Astrocyte of the cerebellum (primary cell): ENCODE measurements at places on chromosomes 1 and 21.

GRCh38 chr1:228961511-228961910 is 226.2 kb downstream of the RHOU start:
- no peak for DNase-seq

DNA sequence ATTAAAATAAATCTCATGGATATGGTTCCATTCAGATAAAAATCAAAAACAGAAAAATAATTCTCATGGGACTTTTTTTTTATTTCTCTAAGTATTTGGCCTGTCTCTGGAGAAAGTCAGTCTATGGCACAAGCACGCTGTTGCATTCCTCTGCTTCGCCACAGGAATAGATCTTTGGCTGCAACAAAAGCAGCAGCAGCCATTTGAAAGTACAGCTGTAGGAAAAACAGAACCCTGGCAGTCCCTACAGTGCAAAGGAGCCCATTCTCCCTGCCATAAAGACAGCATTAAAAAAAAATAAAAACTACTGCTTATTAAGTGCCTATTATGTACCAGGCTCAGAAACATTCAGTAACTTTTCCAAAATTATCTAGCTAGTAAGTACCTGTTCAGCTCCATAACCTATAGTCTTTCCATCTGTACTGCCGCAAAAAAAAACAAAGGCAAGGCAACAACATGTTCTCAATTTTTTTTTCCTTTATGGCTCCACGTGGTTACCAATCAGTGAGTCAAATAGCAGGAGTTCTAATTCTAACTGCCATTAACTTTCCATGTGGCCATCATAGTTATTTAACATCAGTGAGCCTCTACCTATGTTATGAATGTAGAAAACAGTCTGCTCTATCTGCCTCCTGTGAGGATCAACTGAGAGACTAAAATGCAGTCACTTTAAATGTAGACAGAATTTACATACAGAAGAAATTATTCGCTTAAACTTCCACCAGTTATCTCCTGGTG is 22.7 kb downstream of the SLC35D1 start:
- DNase-seq: no peak

DNA sequence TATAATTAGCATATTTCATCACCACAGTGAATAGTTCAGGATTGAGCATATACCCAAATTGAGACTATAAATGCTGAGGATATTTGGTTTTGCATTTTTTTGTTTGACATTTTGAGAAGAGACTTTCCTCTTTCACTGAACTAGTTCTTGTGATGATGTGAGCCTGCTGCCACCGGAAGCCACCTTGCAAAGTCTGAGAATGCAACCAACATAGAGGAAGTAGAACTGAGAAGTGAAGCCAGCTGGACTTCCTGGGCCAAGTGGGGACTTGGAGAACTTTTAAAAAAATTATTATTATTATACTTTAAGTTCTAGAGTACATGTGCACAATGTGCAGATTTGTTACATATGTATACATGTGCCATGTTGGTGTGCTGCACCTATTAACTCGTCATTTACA is 102.3 kb downstream of the RPE65 start:
- no peak for DNase-seq

- no peak for DNase-seq
These were observed 160.5 kb downstream of the ZBTB18 start for GRCh38 chr1:244211559-244211944.

- DNase-seq: peak; percentile 49
These were observed 17.6 kb downstream of the FCRL4 start for GRCh38 chr1:157580179-157580827.

DNA sequence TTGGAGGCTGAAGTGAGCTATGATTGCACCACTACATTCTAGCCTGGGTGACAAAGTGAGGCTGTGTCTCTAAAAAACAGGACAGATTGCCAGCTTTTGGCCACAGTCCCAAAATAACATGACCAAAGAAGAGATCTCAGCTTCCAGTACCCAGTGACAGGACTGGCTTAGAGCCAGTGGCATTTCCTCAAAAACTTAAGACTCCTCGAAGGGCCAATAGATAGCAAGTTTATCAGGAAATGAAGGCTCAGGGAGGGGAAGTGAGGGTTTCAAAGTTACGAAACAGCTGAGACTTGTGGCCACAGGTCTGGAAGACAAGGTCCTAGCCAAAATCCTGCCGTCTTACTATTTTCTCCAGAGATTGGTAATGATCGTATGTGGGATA is 6.3 kb upstream of the TMEM39B start:
- DNase-seq: no peak

DNA sequence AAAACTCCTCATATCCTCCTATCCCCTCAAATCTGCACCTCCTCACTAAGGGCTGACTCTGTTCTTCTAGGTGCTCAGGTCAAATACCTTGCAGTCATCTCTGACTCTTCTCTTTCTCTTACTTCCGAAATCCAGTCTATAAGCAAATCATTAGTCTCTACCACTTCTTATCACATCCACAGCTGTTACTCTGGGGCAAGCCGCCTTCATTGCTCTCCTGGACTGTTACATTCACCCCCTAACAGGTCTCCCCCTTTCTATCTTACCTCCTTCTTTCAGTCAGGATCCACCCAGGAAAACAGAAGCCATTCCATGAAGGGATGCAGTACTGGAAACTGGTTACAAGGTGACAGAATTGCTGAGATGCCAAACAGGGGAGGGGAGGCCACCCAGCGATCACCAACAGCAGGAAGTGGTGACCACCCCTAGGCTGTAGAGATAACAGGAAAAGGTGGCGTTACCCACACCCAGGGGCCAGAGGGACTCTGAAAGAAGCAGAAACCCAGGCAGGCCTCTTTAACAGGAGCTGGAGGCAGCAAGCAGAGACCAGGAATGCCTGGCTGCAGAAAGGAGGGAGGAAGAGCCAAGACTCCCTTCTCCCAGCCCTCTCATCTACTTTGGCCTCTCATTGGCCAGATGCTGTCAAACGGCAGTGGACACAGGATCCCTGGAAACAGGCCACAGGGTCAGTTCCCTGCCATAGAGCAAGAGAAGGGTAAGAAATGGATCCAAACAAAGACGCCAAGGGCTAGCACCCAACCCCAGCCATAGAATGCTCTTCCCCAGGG is 55.5 kb upstream of the FOXO6 start:
- DNase-seq: no peak

GRCh38 chr1:24393892-24394291 is 19.7 kb downstream of the STPG1 start:
- DNase-seq: no peak

GRCh38 chr1:17588048-17588871 is 48.8 kb downstream of the ARHGEF10L start:
- DNase-seq: peak; percentile 69

DNA sequence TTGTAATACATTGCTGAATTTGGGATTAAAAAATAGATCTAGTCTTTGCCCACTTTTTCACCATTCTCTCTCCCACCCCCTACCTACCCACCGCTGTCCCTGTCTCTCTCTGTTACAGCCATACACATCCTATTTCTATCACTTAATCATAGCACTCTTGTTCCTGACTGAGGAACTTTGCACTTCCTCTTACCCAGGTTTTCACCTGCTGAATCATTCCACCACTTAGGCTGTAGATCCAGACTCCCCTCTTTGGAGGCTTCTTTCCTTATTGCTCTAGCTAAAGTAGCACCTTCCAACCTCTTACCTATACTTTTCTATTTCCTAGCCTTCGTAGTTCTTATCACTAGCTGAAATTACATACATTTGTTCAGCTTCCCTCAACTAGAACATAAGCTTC is 59.6 kb downstream of the ATP6V1G3 start:
- DNase-seq: no peak

GRCh38 chr1:11204396-11205190 is 15.4 kb downstream of the ANGPTL7 start:
- DNase-seq: no peak

DNA sequence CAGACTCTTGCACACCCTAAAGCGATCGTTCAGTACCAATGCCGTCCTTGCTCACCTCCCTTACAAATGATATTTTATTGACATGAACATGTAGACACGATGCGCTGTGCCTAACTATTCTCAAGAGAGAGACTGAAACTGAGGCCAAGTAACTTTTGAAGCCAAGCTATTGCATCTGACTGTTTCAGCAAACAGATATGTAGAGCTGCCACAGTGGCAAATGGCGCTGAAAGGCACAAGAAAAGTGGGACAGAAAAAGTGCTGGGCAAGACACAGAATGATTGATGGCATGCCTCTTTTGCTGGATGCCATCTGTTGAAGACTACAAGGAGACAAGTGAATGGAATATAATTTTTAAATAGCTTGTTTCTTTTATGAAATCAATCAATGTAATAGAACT is 1157.2 kb upstream of the ADGRL4 start:
- DNase-seq: no peak

DNA sequence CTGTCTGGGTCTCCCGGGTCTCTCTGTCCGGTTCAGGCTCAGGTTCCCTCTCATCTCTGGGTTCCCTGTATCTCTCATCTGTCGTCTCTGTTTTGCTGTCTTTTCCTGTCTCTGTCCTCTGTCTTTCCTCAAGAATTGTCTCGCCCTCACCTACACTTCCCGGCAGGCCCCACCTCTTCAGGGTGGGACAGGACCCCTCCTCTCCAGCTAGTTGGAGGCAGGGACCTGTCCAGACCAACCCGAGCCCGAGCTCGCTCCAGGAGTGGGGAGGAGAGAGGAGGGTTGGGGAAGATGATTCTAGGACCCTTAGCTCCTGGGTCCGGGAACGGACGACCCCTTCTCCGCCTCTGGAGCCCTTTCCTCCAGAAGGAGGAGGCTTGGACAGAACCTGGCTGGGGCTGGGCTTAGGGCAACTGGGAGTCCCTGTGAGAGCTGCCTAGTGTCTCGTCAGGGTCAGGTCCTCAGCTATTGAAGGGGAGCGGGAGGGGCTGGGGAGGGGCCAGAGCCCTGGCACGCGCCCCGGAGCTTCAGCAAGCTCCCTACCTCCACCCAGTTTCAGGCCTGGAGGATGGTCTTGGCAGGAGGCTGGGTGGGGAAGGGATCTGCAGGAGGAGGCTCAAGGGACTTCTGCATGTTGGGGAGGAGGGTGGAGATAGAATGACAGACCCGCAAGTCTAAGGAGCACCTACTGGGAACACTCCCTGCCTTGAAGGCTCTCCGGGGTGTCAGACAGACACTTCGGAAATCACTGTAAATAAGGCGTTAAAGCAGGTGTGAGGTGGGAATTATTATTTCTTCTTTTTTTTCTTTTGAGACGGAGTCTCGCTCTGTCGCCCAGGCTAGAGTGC is 26.3 kb upstream of the EPB41 start:
- DNase-seq: no peak

- DNase-seq: no peak
These were observed 555.2 kb downstream of the OMA1 start for GRCh38 chr1:57991289-57991688.

DNA sequence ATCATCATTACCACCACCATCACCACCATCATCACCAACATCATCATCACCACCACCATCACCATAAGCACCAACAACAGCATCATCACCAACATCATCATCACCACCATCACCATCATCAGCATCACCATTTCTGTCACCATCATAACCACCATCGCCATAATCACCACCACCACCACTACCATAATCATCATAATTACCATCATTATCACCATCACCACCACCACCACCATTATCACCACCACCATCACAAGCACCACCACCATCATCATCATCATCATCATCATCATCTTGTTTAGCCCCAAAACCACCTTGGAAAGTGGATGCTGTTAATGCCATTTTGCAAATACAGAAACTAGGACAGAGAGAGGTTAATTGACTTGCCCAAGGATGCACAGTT is 22.5 kb downstream of the CAMK2N1 start:
- DNase-seq: no peak

- DNase-seq: no peak
These were observed 37.2 kb upstream of the SLC9A1 start for GRCh38 chr1:27192039-27192529.

DNA sequence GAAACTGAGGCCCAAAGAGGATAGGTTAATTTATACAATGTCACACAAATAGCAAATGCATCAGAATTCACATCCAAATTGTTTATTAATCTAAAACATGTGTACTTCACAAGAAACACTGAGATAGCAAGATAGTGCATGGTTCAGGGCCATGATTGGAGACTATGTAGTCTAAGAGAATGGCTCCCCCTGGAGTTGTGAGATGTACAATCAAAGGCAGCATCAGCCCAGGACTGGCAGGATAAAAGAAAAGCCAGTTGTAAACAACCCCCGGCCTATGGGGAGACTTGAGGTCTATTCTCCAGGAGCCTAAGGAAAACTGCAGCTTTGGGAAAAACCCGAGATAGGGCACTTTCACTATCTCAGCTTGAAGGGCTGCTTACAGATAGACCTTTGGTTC is 511.0 kb downstream of the OMA1 start:
- no peak for DNase-seq

GRCh38 chr1:160618327-160618726 is 28.5 kb downstream of the SLAMF1 start:
- no peak for DNase-seq

DNA sequence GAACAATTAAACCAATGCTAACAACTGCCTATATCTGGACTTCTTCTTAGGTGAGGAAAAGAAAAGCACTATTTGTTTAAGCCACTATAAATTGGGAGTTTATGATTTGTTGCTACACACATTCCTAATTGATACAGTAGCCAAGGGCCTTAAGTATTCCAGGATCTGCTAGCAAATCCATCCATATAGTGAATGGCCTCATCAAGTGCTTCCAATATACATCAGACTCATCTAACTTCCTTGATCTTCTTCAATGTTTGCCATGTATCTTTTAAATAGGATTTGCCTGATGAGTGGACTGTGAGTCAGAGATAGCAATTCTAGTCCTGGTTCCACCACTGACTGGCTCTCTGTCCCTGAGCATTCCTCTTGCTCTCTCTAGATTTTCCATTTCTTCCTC is 430.2 kb downstream of the OMA1 start:
- DNase-seq: no peak

GRCh38 chr1:67880056-67880601 is 46.9 kb upstream of the GNG12 start:
- peak; percentile 40 for DNase-seq

GRCh38 chr1:228144193-228144992 is 4.3 kb downstream of the GUK1 start:
- DNase-seq: no peak

DNA sequence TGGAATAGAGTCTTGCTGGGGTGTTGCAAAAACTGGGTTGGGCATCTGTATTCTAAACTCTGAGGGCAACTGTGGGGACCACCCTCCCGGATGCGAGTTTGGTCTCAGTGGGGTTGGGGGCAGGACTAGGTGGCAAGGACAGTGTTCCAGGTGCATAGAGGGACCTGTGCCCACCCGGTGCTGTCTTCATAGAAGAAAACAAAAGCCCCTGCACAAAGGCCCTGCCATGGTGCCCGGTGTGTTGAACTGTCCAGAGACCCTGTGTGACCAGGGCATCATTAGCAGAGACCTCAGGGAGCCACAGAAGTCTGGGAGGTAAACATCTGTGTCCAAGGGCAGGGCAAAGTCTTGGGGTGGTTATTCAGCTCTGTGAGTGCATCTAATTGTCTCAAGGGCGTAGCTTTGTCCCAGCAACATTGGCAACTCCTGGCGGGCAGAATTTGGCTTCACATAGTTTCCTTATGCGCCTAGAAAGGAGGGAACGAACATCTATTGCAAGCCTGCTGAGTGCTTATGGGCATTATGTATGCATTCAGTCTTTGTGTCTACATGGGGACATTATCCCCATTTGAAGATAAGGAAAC is 72.2 kb upstream of the IFFO2 start:
- no peak for DNase-seq

GRCh38 chr1:218869276-218869675 is 304.4 kb upstream of the LYPLAL1 start:
- DNase-seq: no peak
